ENCODE measurements at places on chromosomes 13 and 19.

DNA sequence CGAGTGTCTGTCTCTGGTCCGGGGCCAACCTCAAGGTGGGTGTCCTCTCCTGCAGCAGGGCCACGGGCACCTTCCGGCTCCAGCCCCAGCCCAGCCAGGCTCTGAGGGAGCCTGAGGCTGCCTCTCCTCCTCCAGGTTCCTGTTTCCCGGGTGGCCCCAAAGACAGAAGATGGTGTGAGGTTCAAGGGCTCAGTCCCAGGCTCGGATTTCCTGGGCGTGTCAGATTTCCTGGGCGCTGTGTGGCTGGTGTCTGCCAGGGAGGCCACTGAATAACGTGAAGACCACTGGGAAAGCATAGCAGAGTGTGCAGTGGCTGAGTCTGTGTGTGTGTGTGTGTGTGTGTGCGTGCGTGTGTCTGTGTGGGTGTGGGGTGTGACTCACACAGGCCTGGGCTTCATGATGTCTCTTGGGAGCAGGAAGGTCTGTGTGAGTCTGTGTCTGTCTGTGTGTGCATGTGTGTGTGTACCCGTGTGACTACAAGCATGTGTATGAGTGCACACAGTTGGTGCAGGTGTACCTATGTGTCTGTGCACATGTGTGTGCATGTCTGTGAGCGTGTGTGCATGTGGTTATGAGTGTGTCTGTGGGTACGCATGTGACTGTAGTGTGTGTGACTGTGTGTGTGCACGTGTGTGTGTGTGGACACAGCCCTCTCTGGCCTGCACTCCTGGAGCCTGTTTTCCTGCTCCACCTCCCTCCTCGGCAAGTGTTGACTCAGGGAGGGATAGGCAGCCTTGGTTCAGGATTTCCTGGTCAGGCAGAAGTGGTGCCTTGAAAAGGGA is 28.3 kb downstream of the CEBPA start:
- no peak for DNase-seq

GRCh38 chr13:25608181-25608580 is 236.4 kb downstream of the ATP8A2 start:
- no peak for DNase-seq

GRCh38 chr13:100887729-100888151 is 213.1 kb upstream of the TMTC4 start:
- no peak for DNase-seq

GRCh38 chr13:51834581-51835171 is 10.3 kb downstream of the TMEM272 start:
- no peak for DNase-seq

- DNase-seq = no peak
Observed at GRCh38 chr19:46411925-46412649, 1.3 kb downstream of the CCDC8 start.

- peak; percentile 99 for DNase-seq
Observed at GRCh38 chr19:13952154-13952930, at the start of gene DCAF15. DCAF15 (plus strand) TSS chr19:13952509; CDS start chr19:13952513, 4 bp downstream.

DNA sequence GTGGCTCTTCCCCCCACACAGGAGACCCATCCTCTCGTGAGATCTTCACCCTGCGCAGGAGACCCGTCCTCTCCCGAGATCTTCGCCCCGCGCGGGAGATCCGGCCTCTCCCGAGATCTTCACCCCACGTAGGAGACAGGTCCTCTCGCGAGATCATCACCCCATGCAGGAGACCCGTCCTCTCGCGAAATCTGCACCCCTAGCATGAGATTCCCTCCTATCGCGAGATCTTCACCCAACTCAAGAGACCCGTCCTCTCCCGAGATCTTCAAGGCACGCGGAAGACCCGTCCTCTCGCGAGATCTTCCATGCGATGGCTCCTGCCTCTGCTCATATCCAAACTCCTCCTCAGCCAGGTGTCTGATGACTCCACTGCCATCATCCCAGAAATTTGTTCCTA is 24.3 kb downstream of the LAIR2 start:
- no peak for DNase-seq

GRCh38 chr13:21138561-21138960 is 37.8 kb downstream of the SKA3 start:
- no peak for DNase-seq

GRCh38 chr19:14582894-14583340 is at the start of gene CLEC17A:
CLEC17A (plus strand) TSS chr19:14583084; CDS start chr19:14583161, 77 bp downstream.
- no peak for DNase-seq

DNA sequence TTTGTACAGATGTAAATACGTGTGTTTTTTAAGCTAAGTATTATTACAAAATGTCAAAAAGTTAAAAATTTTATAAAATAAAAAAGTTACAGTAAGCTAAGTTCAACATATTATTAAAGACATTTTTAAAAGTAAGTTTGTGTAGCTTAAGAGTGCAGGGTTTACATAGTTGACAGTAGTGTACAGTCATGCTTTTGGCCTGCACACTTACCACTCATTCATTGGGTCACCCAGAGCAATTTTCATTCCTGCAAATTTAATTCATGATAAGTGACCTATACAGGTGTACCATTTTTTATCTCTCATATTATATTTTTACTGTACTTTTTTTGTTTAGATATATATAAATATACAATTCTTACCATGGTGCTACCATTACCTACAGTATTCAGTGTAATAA is 769.9 kb upstream of the SLITRK6 start:
- DNase-seq = no peak

- DNase-seq = no peak
Observed at GRCh38 chr13:113548778-113549621, 35.6 kb upstream of the TFDP1 start.

GRCh38 chr13:32877491-32877890 is 138.7 kb upstream of the KL start:
- no peak for DNase-seq

- DNase-seq = no peak
Observed at GRCh38 chr19:2045501-2046045, 5.5 kb downstream of the MKNK2 start.

All from left ventricle myocardium inferior (tissue), 1 donor.